Glomerular endothelial cell (primary cell): ENCODE measurements at places on chromosomes 6 and 20.

DNA sequence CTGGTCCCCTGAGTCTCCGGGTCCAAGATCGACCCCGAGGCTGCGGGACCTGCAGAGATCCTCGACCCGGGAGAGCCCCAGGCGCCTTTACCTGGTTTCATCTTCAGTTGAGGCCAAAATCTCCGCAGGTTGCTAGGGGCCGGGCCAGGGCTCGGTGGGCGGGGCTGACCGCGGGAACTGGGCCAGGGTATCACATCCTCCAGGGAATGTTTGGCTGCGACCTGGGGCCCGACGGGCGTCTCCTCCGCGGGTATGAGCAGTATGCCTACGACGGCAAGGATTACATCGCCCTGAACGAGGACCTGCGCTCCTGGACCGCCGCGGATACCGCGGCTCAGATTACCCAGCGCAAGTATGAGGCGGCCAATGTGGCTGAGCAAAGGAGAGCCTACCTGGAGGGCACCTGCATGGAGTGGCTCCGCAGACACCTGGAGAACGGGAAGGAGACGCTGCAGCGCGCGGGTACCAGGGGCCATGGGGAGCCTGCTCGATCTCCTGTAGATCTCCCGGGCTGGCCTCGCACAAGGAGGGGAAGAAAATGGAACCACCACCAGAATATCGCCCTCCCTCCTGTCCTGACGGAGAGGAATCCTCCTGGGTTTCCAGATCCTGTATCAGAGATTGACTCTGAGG, 53.8 kb upstream of the POLR1H start:
- DNase-seq: no peak

DNA sequence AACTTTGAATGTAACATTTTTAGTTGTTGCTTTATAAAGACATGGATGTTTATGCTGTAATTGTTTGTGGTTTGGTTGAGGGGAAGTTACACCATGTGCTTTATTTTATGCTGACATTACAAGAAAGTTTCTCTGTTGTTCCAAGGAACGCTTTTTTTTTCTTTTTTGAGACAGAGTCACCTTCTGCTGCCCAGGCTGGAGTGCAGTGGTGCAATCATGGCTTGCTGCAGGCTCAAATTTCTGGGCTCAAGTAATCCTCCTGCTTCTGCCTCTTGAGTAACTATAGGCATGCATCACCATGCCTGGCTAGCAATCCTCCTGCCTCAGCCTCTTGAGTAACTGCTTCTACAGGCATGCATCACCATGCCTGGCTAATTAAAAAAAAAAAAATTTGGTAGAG, 21.0 kb upstream of the IFNGR1 start:
- DNase-seq: no peak

DNA sequence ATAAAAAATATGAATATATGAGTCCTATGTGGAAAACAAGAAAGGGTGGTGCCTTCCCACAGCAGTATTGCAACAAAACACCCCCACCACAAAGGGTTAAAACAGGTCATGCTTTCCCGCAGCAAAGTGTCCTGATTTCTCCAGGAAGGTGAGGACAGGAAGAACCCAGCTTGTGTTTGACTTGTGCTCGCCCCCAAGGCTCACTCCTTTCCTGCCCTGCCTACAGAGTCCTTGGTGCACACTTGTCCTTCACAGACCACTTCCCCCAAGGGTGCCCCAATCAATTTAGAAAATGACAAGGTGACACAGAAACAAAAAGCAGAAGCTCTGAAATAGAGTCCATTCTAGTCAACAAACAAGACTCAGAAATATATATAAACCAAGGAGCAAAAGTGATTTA, 237.4 kb downstream of the PTPRK start:
- no peak for DNase-seq

- DNase-seq: no peak
Observed at GRCh38 chr6:73537677-73538076, 16.8 kb upstream of the EEF1A1 start.

GRCh38 chr20:25065072-25065624, 7.2 kb upstream of the ACSS1 start:
- no peak for DNase-seq

- no peak for DNase-seq
Observed at GRCh38 chr6:93787841-93788240, 368.5 kb upstream of the EPHA7 start.

GRCh38 chr6:130865793-130866192, 38.6 kb downstream of the SMLR1 start:
- no peak for DNase-seq

DNA sequence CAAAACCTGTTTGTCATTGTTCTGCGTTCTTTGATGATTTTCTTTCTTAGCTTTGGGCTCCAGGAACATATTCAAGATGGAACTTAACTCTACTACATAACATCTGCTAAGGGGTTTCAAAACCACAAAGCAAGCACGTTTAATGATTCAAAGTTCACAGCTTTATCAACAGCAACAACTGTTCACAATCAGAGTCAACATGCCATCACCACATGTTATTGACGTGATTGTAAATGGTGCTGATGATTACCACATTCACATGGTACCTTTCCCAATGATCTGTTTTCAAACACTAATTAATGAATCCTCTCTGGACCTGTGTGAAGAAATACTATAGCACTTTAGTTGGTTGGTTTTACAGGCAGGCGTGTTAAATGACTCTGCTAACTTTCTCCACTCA, 180.6 kb upstream of the CEP162 start:
- no peak for DNase-seq

DNA sequence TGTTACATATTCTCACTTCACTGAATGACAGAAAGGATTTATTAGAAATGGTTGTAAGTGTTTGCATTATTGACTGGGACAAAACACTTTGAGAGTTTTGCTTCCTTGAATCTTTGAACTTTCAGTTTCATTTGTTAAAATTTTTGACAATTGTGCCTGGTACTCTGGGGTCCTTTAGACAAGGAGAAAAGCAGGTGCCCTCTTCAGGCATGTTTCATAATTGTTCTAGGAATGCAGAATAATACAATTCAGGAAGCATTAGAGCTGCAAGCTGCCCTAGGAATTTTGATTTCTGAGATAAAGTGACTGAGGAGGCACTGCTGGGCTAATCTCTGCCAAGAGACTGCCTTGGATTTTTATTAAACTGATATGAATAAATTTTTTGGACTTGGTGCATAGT, 49.7 kb downstream of the TOP1 start:
- DNase-seq: no peak

DNA sequence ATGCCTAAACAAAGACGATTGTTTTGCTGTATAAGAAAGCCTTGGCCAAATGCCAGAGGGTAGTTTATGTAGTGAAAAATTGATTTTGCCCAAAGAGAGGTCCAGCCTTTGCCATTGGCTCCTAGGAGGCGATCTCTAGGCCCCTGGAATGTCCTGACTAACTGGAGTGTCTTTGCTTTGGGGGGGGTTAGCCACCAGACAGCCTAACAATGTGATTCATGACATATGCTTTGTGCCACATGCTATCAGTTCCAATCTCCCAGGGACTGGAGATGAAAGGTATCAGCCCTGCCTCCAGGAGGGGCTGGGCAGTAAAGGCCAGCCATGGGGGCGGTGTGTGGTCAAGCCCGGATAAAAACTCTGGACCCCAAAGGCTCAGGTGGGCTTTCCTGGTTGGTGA, 32.7 kb upstream of the TUBB2A start:
- no peak for DNase-seq

DNA sequence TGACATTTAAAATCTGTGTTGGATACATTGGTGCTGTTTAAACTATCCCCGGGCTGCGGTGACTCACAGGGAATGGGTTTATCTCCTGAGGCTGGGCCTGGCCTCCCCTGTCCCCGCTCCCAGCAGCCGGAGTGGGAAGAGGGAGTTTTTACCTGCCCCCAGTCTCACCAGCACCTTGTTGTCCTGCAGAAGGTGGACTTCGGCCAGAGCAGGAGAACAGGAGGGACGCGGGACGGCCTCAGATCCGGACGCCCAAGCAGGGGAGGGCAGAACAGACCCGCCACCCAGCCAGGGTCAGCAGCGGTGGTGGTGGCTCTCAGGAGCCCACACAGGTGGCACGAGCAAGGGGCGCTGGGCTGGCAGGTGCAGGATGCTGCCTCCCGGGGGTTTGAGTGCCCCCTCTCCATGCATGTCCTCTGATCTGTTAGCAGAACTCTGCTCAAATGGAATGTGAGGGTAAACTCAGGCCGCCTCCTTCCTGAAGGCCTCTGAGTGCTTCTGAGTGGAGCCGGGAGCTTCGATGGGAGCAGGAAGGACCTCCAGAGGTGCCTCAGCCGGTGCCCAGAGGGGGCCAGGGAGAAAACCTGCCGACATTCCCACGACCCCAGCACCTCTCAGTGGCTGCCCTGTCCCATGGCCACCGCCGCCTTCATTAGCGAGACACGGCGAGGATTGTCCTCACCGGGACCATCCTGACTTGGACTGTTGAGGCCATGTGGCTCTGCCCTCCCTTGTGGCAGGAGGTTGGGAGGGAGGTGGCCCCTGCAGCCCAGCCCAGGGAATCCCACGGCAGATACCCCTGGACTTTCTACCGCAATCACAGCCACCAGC, 43.4 kb upstream of the MRGBP start:
- DNase-seq: no peak

GRCh38 chr6:4212588-4212987, 77.2 kb upstream of the ECI2 start:
- DNase-seq: no peak

- DNase-seq: no peak
Observed at GRCh38 chr6:159098636-159099106, 53.9 kb upstream of the TAGAP start.

GRCh38 chr20:8879669-8880068, 189.2 kb upstream of the PLCB4 start:
- DNase-seq: no peak

- no peak for DNase-seq
Observed at GRCh38 chr6:79762370-79762769, 131.2 kb downstream of the SH3BGRL2 start.

DNA sequence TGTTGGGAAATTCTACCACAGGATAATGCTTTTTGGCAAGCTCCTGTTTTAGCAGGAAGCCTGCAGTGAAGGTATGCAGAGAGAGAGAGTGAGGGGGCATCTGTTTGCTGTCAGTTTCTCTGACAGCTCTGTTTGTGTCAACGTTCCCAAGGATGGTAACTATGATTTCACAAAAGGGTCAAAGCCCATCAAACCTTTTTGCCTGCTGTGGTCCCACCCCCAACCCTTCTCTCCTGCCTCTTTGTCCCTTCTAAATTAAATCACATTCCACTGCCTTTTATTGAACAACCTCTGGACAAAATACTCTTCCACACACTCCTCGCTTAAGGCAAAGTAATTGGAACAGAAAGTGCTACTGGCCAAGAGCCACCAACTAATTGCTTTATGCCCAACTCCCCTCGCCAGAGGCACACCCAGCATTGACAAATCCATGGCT, 128.3 kb downstream of the TSHZ2 start:
- no peak for DNase-seq

DNA sequence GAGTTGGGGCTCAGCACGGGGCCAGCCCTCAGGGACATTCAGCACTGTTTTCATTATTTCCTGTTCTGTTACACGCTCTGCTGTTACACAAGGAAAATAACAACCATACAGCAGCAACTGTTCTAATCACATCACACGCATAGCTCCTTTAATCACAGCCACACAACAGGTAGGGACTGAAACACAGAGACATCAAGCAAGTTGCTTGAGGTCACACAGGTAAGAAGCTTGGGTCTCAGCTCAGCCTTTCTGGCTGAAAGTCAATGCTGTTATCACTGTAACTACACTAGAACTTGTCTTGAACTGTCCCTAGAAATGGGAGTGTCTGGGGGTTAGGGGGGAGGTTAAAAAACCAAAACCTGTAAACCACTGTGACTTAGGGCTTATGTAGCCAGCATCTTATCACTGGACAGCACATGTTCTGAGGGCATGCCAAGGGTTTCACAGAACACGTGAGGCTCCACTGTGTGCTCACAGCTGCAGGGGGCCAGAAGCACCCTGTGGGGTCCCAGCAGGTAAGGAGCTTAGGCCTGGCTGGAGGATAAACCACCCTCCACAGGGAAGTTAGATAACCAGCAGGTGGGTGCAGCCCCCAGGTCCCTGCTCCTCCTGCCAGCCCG, 146.0 kb downstream of the EYA2 start:
- no peak for DNase-seq

- DNase-seq: no peak
Observed at GRCh38 chr20:15205719-15206118, 868.3 kb upstream of the FLRT3 start.

DNA sequence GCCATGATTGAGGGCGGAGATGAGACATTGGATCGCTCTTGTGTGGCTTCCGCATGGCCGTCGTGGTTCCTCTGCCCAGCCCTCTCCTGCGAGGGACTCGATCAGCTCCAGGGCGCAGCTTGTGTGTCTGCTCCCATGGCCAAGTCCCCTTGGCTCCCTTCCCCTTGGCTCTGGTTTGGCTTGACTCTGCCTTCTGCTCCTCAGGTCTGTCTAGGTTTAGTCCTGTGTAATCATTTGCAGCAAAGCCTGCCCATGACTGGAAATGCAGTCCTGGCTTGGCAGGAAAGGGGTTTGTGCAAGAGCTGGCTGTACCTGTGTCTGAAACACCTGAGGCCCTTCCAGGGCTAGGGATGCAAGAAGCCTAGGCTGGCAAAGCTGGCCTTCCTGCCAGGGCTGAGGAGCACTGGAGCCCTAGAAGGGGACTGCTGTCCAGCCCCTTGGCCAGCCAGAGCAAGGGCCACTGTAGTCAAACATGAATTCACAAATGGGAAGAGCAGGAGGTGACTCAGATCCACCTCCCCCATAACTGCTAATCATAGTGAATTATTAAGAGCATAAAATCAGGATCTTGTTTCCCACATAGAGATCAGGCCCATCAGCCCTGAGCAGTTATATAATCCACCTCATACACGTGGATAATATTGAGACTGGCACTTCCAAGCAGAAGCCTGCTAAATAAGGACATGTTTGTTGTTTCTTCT, 196.8 kb downstream of the FARS2 start:
- DNase-seq: no peak

DNA sequence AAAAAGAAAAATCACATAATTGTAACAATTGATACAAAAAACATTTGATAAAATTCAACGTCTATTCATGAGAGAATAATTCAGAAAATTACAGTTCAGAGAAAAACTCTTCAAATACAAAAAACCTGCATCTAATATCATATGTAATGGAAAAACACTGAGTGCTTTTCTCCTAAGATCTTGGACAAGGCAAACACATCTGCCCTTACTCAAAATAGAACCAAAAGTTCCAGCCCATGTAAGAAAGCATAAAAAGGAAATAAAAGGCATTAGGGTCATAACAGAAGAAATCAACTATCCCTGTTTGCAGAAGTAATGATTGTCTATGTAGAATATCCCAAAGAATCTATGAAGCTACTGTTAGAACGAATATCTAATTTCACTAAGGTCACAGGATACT, 721.4 kb downstream of the RFPL4B start:
- no peak for DNase-seq
